Stimulated activated CD4-positive, alpha-beta T cell treated with anti-CD3 and anti-CD28 coated beads, Interleukin-1b, Interleukin-23, amount 100 ng/mL, for 1 hour (primary cell): ENCODE measurements at places on chromosomes 7 and 10.

DNA sequence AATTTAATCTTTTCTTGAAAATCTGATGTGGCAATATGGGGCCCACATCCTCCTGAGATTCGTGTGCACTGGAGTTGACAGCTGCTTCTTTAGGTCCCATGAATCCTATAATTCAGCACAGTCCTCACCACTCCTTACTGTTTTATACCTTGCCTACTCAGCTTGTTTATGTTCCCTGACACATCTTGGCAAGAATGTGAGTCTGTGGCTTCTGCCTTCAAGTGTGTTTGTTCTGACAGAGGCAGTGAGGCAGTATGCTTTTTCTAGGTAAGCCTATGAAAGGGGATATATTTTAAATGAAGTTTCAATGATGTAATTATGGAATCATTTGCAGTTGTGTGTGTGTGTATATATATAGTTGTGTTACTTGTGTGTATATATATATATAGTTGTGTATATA, 106.4 kb downstream of the AMPH start:
- DNase-seq, result no peak

DNA sequence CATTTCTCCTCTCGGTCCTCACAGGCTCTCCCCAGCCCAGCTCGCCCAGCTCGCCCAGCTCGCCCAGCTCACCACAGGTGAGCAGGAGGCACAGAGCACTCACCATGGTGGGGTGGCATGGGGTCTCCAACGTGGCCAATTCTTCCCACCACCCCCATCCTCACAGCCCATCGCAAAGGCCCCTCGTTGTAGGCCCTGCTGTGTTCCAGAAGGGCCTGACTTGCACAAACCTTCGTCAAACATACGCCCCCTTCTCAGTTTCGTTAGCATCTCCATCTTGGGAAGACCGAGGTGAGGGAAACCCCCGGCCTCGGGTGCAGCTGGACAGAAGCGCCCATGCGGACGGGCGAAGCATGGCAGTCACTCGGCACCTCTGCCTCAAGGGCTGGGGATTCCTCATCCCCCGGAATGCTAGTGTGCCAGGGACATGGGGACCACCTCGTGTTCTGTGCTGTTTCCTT, 304.6 kb downstream of the TNS3 start:
- no peak for DNase-seq

DNA sequence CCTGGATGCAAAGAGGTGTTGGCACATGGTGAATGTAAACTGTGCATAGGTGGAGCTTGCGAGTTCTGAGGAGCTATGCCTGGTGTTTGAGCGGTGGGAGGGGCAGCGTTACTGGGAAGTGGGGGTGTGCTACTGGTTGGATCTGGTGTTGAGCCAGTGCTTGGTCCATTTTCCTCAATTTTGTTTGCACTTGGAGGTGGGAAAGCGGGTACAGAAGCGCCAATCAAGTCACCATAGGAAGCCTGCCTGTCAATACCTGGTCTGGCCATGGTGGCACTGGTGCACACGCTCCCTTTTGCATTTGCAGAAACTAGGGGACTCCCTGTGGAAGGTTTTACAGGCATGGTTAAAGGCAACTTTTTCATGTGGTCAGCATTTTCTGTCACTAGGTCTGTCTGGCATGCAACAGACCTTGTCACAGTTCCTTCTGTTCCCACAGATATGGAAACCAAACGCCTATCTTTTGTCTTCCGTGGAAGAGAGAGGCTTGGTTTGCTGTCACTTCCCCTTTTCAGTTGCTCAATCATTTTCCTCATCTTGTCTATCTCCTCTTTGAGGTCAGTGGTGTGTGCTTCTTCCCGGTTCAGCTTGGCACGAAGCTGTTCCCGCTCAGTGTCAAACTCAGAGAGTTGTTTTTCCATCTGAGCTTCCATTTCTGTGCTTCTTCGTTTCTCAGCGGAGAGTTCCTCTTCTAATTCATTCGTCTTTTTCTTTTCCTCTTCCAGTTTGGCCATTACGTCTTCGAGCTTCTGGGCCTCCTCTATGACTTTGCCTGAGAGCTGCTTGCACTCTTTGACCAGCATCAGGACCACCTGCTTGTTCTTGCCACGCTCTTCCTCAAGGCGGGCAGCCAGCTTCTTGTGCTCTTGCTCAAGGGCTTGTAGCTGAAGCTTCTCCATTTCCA, 81.1 kb downstream of the CTTNBP2 start:
- DNase-seq, result no peak

DNA sequence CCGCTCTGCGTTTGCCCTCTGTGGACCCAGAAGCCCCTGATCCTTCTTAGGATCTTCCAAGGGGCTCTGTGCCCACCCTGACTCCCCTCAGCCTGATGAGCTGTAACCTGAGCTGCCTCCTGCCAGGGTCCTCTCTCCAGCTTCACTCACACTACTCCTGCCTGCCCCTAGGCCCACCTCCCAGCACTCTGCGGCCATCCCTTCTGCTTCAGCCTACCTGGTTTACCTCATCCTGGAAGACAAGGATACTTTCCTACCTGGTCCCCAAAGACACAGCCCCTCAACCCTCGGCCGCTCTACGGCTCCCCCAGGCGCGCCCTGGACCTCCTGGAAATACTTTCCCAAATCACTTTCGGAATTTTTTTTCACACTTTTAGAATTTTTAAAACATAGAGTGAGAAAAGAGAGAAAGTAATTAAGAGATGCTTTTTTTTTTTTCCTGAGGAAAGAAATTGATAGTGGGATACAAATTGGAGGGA, 6.4 kb upstream of the ZNF862 start:
- DNase-seq, result no peak

- DNase-seq, result no peak
Observed at GRCh38 chr7:151244196-151244840, 4.2 kb downstream of the SMARCD3 start.

DNA sequence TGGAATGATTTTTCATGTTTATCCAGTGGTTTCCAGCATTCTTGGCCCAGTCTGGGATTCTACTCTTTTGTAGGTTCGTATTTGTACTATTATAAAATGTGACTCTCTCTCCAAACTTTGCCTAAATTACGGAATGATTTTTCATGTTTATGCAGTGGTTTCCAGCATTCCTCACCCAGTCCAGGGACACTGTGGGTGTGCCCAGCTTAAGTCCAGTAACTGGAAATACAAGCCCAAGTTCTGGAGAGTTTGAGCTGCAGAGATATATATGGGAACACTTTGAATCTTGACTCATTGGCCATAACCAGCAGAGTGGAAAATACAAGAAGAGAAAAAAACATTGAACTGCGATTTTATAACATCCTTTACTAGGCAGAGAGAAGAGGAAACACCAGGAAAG, 5.9 kb upstream of the MAGI2 start:
- DNase-seq, result no peak

GRCh38 chr10:82277591-82277990, 402.6 kb downstream of the NRG3 start:
- no peak for DNase-seq

GRCh38 chr10:129459762-129460539, 7.1 kb upstream of the MGMT start:
- no peak for DNase-seq

DNA sequence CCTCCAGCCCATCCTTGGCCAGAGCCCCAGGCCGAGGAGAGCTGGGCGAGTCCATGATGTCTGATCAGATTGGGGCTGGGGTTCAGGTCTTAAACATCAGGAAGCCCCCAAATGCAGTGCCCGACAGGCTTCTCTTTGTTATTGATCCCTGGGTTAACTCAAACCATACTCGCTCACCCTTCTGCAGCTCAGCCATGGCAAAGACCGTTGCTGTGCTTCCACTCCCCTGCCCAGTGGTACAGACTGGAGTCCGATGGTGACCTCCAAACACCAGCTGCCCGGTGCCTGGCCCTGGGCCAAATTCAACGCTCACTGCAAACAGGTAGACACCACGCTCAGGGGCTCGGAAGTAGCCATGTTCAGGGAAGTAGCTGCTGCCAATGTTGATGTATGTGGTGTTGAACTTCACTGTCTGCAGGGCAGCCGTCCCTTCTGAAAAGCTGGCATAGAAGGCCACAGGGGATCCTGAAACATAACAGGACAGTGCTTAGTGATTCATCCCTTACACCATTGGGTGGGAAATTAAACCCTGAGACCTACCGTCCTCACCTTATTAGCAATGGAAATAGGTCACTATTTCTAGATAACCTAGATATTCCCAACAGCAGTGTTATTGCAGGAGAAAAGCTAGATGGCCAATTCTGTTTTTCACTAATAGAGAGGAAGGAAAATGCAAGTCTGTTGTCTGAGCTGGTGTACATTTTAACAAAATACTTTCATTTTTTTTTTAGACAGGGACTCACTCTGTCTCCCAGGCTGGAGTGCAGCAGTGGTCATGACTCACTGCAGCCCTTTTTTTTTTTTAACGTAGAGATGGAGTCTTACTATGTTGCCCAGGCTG, 20.5 kb downstream of the MMRN2 start:
- no peak for DNase-seq

GRCh38 chr7:2082139-2082998, 150.4 kb downstream of the MAD1L1 start:
- DNase-seq, result no peak

GRCh38 chr10:79245539-79246208, 101.6 kb upstream of the PPIF start:
- DNase-seq, result no peak

DNA sequence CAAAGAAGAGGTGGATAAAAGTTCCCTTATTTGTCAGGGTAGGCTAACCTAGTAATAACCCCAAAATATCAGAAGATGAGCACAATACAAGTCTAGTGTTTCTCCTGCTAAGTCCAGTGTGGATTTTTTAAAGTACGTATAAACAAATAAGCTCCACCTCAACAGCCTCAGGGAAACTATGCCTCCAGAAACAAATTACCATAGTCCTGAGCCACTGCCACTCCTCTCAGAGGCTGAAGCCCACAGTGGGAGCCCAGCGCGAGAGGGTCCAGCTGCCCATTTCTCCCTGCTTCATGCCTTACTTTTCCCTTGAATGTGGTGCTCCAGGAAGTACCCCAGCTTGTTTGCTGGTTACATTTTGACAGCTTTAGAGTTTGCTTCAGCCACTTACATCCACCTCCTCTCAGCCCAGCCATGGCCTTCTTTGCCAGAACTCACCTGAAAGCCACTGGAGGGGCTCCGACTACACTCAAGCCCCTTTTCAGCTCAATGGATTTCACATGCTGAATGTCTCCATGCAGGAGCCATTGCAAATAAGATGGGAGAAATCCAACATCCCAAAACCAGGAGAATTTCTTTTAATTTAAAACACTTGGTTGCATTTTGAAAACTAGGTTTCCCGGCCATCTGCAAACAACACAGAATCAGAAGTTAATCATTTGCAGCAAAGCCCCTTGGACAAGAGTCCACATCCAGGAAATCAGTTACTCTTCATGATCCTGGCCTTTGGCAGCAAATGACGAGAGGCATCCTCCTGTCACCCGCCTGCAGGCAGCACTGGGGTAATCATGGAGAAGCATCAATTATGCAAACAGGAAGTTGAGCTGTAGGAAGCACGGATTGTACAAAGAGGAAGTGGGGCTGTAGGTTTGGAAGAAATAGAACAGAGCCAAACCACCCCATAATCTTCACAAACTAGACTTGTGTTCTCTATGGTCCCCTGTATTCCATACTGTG, 138.1 kb downstream of the HERPUD2 start:
- no peak for DNase-seq

DNA sequence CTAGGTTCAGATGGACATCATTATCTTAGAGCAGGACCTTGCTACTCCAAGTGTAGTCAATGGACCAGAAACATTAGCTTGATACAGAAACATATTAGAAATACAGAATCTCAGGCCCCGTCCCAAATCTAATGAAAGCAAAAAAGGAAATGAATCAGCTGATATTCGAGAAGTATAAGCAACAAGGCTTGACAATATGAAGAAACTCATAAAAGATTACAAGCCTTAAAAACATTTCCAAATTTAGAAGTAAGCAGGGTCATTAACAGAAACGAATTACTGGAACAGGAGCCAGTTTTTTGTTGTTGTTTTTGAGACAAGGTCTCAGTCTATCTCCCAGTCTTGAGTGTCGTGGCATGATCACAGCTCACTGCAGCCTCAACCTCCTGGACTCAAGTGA, 40.5 kb upstream of the GSAP start:
- no peak for DNase-seq

- no peak for DNase-seq
Observed at GRCh38 chr7:83791737-83792136, 142.8 kb upstream of the SEMA3E start.

DNA sequence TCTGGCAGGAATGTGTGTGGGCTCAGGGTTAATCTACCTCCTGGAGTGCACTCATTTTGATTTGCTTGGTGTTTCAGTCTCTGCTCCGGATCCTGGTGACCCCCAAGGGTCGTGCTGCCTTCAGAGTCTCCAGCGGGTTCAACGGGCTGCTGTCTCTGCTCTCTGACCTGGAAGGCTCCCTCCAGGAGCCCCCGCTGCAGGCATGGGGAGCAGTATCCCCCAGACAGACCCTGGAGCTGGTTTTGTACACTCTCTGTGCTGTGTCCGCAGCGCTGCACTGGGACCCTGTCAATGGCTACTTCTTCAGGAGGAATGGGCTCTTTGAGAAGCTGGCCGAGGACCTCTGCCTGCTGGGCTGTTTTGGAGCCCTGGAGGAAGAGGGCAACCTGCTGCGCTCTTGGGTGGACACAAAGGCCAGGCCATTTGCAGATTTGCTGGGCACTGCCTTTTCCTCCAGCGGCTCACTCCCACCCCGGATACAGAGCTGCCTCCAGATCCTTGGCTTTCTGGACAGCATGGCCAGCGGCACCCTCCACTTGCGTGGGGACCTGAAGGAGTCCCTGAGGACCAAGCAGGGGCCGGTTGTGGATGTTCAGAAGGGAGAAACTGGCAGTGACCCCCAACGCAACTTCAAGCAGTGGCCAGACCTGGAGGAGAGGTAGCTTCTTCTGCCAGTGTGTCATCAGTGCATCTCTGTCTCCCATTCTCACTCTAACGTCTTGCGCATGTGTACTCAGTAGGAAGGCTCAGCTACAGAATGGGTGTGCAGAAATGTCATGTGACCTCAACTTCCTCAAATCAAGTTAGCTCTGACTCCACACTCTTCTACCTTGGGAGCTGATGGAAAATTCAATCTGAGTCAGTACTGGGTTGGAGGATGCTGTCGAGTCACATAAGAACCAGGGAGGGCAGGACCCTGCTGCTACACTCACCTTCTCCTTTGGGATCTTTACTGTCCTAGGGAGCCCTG, 58.5 kb downstream of the WDFY4 start:
- DNase-seq, result no peak

GRCh38 chr7:139340808-139341057, 404 bp upstream of the FMC1 start:
- no peak for DNase-seq

DNA sequence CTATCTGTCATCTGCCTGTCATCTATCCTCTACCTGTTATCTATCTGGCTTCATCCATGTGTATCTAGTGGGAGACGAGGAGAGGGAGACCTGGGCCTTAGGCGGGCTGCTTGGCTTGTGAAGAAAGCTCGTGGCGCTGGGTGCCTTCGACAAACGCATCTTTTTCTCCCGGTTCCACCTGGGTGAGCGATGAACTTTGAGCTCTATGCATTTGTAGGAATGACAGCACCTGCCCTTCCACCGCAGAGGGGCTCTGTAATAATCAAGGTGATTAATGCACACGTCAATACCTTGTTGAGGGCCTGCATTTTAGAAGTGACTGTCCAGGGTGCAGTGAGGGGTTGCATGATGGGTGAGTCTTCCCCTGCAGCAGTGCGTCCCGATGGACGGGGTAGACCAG, 2.6 kb upstream of the VIPR2 start:
- DNase-seq, result no peak

GRCh38 chr10:63644418-63645142, 123.4 kb downstream of the REEP3 start:
- DNase-seq, result no peak

- no peak for DNase-seq
Observed at GRCh38 chr10:95881316-95881715, 26.5 kb upstream of the CC2D2B start.
